NCI-H187 treated with DMSO at 0.1 percent for 48 hours (cell line): ENCODE measurements at places on chromosomes 7 and 10.

GRCh38 chr10:122128357-122128756 lies 139.4 kb downstream of the TACC2 start:
- no peak for DNase-seq

DNA sequence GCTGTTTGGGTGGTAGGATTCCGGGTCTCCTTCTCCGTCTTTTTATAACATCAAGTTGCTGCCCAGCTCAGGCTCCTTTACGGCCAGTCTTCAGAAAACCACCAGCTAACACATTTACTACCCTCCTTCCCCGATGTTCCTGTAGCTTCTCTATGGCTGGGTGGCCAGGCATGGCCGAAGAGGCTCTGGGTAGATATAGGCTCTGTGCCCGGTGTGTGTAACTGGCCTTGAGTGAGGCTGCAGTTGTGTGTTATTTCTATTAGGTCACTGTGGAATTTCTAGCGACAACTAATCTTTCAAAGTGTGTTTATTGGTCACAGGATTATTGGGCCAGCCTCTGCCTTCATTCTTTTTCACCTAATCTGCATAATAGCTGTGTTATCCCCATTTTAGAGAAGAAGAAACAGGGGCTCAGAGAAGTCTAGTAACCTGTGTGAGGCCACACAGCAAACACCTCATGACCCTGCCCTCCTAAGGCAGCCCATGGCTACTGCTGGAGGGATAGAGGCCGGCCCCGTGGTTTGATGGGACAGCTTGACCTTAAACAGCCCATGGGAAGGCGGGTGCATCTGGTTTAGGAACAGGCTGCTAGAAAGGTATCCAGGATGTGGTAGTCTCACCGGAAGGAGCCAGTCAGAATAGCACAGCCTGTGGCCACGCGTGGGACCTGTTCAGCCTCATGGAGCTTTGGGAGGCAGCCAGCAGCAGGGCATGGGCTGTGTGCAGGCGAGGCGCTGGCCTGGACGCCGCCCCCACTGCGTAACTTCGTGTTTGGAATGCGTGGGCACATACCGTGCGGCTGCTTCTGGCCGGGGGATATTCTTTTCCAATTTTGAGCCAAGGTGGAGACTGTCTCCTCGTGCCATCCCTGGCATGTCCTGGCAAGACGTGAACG lies 29.7 kb downstream of the HTRA1 start:
- DNase-seq: no peak

- no peak for DNase-seq
These were observed 4.3 kb downstream of the VPS37D start for GRCh38 chr7:73671857-73672445.

GRCh38 chr10:45495438-45496152 lies 121.6 kb downstream of the ALOX5 start:
- no peak for DNase-seq

DNA sequence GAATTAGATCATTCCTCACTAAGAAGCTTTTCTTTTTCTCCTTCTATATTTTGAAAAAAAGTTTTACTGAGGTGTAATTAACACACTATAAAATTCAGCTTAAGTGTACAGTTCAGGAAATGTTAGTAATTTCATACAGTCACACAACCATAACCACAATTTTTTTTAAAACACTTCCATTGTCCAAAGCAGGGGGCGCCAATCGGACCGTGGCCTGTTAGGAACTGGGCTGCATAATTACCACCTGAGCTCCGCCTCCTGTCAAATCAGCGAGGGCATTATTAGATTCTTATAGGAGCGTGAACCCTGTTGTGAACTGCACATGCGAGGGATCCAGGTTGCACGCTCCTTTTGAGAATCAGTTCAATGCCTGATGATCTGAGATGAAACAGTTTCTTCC lies 427.1 kb downstream of the TFEC start:
- DNase-seq: no peak

- DNase-seq: no peak
These were observed 658.2 kb downstream of the PARD3 start for GRCh38 chr10:34156781-34157425.

DNA sequence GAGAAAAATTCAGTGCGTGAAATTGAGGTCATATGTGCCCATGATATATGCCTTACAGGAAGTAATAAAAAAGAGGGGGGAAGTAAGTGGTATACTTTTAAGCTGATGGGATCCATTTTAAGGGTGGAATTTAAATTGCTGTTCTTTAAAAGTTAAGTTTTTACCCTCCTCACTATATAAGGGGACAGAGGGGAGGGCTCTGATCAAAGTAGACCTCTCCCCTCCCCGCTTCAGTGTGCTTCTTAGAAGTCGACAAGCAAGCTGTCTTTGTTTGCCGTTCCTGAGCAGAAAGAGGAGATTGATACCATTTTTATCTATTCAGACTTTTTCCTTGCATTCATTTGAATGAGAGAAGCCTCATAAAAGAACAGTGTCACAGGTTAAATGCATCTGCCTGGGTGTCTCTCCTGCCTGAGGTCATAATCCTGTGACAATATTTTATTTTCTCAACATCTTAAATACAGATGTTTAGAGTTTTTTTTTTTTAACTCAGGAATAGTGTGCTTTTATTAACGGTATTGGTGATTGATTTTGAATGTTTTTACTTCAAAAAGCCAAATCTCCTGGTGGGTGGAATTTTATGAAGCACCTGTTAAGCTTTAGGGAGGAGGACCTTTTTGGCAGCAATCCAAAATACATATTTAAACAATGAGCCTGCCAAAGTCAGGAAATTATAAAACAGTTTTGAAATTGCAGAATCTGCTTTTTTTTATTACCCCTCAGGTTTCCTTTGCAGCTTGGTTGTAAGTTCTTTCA lies 141.7 kb downstream of the KAT6B start:
- DNase-seq: no peak

GRCh38 chr7:140831724-140832123 lies 93.0 kb downstream of the BRAF start:
- no peak for DNase-seq

DNA sequence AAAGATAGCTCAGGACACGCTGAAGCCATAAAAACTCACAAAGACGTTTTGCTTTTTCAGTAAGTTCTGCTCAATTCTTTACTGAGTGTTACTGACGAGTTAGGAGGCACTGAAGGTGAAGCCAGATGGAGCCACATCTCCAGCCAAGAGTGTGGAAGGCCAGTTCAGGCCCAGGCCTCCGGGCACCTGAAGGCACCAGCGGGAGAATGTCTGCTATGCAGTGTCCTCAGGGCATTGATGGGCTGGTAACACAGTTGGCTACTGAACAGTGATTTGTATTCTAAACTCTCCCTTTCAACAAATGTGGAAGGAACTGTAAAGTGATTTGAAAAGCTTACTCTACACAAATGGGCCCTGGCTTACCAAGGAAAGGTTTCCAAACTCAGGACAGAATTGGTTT lies 64.8 kb upstream of the SVIL start:
- no peak for DNase-seq

- no peak for DNase-seq
These were observed 27.9 kb downstream of the C7orf25 start for GRCh38 chr7:42883950-42884349.

GRCh38 chr10:48623607-48624132 lies 18.8 kb upstream of the ARHGAP22 start:
- DNase-seq: no peak

DNA sequence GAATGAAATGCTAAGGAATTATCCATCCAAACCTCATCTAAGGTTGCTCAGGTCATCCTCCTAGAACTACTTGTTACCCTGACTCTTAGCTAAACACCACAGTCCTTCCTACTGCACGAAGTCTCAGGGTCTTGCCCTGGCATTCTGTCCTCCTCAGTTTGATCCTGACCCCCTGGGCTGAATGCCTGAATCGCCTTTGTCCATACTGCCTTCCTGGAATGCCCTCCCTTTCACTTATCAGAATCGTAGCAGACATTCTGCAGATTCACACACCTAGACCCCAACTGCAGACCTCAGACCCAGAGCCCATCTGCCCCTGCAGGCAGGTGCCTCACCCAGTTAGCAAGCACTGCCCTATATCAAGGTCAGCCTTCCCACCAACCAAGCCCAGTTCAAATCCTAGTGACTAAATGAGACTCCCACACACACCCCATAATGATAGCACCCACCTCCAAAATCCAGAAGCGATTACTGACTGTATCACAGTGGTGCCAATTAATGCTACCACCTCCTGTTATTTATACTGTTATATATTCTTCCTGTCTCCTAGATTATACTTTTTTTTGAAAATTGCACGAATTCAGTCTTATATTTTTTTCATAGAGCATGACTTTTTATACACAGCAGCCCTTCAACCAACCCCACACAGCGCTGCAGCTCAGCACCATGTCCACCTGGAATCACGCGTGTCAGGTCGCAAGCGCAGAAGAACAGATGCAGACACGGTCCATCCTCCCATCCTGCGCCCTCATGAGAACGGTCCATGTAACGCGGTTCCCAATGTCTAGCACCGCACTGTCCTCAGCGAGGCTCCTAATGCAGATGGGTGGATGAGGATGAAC lies 3.7 kb downstream of the PARD3 start:
- DNase-seq: no peak

DNA sequence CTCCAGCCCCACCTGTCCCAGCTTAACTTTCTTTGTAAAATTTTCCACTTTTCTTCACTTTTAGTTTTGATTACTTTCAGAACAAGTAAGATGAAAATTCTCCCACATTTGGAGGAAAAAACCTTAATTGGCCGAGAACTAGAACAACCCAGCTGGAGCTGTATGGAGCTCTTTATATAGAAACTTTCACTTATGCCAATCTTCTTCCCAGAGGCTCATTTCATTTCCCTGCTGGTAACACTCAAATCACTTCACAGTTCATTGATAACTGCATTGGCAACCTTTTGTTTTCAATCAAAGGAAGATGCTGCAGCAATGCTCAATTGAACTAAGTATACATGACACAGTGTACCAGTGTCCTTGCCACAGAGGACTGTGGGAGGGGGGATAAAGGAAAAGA lies 176.2 kb upstream of the NOBOX start:
- DNase-seq: no peak

DNA sequence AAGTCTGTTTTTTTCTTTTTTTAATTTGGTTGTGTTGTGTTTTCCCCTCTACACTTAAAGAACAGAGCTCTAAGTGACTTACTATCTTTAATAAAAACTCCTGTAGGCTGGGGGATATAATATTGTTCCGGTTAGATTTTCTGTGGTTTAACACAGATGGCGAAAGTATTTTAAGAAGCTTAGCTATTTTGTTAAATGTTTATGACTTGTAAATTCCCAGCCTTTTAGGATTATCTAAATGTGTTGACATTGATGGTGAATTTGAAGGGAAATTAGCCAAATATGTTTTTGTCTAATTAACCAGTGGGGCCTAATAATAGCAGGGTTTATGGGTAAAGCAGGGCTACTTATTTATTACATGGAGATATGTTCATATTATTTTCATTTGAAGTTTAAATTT lies 538.5 kb downstream of the INHBA start:
- DNase-seq: no peak

DNA sequence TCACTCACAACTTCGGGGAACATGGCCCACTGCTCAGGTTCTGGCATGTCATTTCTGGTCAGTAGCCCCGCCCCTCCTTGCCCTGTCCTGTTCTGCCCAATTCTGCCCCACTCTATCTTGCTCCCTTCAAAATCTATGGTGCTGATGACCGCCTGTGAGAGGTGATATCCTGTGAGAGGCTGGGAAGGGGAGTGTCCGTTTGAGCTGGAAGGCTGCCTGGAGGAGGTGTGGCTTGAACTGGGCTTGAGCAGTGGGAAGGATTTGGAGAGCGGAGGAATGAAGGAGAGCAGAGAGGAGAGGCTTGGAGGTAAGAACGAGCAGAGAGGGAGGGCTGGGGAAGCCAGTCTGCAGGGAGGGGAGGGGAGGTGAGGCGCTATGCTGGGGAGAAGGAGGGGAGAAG lies 145.3 kb downstream of the RPS24 start:
- no peak for DNase-seq

DNA sequence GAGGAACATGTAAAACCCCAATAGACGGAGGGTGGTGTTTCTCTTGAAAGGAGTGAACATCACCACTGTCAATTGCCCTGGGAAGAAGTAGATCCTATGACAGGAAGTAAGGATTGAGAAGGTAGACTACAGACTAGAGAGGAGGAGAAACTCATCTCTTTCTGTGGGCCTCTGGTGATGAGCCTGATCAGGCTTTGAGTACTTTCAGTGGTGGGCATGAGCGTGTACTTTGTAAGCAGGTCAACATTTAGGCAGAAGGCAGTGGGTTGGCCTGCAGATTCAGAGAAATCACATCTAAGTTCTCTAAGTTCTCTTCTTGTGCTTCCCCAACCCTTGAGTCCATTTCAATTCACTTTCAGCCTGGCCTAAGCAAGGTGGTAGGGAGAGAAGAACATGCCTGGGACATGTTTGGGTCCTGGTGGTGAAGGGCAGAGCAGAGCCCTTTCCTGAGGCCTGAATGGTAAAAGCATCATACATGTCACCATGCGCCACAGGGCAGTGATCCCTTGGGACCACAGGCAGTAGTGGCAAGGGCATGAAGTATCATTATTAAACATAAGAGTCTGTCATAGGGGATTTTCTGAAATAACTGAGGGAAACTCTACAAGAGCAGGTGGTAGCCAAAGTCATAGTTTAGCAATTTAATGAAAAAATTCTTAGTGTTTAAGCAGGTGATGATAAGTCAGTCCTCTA lies 56.4 kb upstream of the ANKRD1 start:
- no peak for DNase-seq

DNA sequence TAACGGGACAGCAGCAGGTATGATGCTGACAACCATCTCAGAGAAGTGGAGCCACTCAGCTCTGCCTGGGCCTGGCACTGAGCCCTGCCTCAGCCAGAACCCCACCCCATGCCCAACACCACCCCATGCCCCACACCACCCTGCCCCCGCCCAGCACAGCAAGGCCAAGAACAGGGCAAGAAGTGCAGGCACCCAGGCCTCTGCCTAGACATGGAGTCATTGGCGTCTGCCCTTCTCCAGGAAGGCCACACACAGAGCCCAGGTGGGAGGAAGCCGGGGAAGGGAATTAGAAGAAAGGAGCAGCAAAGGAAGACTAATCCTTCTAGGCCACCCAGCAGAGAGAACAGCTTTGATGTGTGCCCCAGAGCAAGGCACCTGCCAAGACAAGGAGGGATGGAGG lies 18.9 kb downstream of the CAMK2G start:
- DNase-seq: no peak

GRCh38 chr10:21961847-21962246 lies 41.7 kb downstream of the DNAJC1 start:
- no peak for DNase-seq

DNA sequence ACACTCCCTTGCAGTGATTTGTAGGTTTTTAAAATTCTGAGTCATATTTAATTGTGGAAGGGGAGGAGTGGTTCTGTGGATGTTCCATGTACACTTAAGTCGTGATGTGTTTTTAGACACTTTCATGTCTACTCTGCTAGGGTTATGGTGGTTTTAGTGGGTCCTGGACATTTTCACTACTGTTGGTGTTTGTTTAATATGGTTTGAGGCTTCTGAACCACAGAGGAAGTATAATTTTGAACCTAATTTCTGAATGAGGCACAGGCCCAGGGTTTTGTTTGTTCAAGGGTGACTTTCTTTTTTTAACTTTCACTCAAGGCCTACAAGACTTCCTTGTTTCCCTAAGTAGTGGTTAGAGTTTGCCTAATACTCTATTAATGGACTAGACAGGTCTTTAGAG lies 13.3 kb downstream of the SLC26A5 start:
- DNase-seq: no peak

DNA sequence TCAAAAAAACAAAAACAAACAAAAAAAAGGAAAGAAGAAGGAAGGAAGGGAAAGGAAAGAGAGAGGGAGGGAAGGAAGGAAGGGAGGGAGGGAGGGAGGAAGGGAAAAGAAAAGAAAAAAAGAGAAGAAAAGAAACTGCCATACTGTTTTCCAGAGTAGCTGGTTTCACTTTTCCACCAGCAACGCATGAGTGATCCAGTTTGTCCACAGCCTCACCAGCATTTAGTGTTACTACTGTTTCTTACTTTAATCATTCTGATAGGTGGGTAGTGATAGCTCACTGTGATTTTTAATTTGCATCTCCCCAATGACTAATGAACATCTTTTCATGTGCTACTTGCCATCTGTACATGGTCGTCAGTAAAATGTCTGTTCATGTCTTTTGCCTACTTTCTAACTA lies 9.6 kb downstream of the GSTK1 start:
- no peak for DNase-seq
